ENCODE measurements at places on chromosomes 6 and 20.

DNA sequence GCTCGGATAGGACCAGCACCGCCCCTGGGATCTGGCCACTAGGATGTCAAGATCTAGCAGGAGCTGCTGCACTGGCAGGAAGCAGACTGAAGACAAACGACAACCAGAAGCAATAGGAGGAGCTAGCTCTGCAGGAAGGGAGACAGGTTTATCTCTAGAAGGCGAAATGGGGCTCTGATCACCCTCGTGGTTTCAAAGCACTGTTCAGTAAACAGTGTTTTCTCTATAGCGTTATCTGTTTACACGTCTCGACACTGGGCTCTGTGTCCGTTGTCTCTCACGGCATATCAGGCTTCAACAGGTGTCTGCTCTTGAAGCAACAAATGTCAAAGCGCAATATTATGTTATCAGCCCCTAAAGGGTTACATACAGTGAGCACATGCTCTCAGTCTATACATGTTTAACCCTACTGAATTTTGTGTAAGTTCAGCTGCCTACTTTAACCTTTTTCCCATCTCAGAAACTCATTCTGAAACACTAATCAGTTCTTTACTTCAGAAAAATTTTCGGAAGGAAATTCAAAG, 23.8 kb downstream of the TMEM14B start:
- DNase-seq = no peak

DNA sequence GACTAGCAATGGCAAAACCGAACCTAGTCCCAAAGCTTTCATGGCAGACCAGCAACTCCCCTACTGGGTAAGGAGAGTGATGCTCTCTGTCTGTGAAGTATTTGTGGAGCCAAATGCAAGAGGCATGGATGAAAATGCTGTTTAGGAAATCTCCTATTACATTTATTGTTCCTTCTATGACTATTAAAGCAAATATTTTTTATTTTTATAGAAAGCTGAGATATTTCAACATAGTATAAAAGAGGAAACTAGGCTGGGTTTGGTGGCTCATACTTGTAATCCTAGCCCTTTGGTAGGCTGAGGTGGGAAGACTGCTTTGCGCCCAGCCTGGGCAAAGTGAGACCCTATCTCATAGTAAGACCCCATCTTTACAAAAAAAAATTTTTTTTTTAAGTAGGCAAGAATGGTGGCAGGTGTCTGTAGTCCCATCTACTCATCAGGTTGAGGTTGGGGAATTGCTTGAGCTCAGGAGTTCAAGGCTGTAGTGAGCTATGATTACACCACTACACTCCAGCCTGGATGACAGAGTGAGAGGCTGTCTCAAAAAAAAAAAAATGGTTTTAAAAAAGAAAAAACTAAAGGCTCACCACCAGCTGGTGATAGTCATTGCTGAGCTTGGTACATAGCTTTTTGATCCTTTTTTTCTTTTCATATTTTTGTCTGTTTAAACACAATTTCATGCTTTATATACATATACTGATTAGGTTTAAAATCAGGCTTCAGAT, 11.3 kb downstream of the KDM1B start:
- peak; percentile 50 for DNase-seq

- DNase-seq = peak; percentile 10
These were observed 16.3 kb downstream of the LRRC1 start for GRCh38 chr6:53811082-53811481.

DNA sequence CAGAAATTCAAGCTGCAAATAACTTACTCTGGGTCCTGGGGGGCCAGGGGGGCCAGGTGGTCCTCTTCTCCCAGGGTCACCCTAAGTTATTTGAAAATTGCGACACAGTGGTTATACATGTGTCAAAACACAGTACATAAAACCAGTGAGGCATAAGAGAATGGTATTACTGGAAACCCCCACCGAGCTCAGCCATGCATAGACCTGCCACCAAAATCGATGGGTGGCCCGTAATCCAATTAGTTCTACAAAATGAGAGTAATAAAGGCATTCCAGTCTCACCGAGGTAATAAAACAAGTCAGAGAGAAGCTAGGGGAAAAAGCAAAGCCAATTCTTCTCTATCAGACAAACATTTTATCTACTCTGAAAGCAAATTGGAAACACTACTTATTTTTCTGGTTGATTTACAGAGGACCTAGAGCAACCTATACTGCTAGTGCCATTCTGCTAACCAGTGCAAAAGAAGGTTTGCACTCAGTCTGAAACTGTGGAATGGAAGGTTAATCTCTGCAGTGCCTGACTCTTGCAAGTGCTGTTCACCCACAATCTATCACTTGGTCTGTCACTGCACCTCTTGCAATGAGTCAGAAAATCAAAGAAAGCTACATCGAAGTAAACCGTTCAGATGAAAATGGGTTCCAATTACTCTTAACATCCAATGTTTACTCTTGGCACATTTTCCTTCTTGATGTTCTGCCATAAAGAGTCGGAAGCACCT, 32.4 kb downstream of the COL9A1 start:
- DNase-seq = no peak

- DNase-seq = peak; percentile 68
These were observed 252.7 kb downstream of the UST start for GRCh38 chr6:148999501-148999900.
